Fibroblast of gingiva (primary cell): ENCODE measurements at places on chromosomes 6 and 20.

- no peak for DNase-seq
These were observed 375.4 kb upstream of the HS3ST5 start for GRCh38 chr6:114718186-114718585.

- DNase-seq: no peak
These were observed 8.4 kb downstream of the CCDC167 start for GRCh38 chr6:37491171-37491829.

DNA sequence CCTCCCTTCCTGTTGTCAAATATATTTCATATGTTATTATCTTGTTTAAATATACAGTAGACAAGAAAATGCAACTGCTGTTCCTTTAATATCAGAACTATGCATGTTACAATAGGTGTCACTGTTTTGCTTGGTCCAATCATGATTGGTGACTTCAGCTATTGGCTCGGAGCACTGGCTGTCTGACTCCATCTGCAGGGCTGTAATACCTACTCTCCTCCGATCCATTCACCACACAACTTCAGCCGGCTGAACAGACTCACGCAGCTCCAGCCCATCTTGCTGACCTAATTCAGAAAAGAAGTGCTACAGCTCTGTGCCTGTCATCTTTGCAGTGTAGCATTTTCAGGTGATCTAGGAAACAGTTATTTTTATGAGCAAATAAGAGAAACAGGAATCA is at the start of gene BTBD3:
BTBD3 (plus strand) TSS at position 231 of the 400 bp plus-strand sequence. CDS start 383 bp downstream, outside the sequence.
- peak; percentile 52 for DNase-seq

DNA sequence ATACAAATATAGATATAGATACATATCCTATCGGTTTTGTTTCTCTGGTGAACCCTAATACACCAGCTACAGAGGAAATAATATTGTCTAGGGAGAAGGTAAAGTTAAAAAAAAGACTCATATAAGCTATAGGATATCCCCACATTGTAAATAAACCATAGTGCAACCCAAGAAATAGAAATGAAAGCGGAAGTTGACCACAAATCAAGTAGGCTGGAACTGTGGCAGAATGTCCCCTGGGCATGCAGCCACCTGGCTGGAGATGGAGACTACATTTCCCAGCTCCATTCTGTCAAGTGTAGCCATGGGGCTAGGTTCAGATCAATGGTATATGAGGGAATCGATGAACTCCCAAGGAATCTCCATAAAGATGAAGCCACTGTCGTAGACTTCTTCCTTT is 70.1 kb upstream of the RPS6KA2 start:
- no peak for DNase-seq

DNA sequence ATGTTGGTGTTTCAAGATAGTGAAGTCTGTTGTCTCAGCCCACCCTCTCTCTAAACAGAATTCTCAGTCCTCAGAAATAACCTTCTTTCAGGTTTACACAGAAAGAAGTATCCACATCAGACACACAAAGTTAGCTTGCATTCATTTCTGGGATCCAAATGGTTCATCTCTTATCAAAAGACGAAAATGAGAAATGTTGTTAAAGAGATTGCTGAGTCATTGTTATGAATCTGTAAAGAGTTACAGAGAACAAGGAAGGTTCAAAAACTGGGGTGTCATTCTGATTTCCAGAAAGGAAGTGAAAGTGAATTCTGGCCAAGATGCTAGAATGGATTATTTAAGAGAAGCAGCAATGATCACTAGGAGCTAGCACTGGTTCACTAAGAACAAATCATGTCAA is 90.5 kb upstream of the ATXN1 start:
- no peak for DNase-seq

GRCh38 chr6:154974485-154975149 is 20.5 kb upstream of the TIAM2 start:
- DNase-seq: no peak

GRCh38 chr6:46393161-46393939 is 97.9 kb downstream of the RCAN2 start:
- DNase-seq: no peak

GRCh38 chr20:17651129-17651759 is 30.8 kb downstream of the RRBP1 start:
- DNase-seq: peak; percentile 34

DNA sequence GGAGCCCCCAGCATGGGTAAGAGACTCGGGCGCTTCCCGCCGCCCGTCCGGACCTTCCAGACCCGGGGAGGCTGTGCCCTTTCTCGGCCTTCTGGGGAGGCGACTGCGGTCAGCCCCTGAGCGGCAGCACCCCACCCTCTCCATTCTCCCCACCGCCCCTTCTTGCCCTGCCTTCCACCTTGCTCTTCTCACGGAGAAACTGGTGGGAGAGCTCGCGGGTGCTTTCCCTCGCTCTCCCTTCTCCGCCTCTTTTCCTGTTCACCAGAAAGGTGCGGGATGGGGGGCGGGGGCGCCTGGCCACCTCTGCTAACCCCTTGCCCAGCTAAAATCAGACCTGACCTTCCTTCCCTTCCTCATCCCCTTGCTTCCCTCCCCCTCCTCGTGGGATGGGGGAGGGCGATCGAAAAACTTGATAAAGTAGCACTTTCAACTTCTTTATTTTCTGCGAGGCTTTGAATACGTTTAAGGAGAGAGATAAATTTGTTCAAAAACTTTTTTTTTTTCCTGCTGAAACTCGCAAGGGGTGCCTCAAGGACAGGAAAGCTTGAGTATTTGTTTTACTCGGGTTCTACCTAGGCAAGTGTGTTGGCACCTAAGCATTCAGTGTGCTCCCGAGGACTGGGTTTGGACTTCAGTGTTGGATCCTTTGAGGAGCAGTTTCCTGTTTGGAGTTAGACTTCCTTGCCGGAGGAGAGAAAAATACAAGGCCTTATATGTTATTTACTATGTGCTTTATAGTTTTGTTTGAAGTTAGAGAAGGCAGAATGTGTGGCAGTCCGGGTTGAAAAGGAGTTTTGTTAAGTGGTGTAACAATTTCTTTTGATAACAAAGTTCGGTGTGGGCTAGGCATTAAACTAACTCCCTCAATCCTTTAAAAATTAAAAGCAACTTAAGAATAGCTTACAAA is 897 bp downstream of the CD2AP start:
- DNase-seq: peak; percentile 5

DNA sequence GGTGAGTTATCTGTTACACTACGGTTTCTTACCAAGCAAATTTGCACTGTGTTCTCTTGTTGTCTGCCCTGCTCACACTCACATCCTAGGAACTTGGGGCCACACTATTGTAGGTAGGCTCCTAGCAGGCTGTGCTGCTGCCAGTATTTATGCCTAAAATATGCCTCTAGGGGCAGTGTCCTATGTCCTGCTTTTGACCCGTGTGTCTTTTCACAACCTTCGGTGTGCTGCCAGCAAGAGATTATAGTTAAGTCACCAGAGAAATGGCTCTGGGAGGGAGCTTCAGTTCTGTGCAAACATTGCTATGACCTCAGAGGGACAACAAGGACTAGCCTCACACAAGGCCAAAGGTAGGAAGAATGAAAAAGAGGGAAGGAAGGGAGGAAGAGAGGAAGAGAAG is 8.9 kb upstream of the TAAR5 start:
- no peak for DNase-seq

GRCh38 chr6:45832063-45832462 is 183.6 kb downstream of the CLIC5 start:
- no peak for DNase-seq

DNA sequence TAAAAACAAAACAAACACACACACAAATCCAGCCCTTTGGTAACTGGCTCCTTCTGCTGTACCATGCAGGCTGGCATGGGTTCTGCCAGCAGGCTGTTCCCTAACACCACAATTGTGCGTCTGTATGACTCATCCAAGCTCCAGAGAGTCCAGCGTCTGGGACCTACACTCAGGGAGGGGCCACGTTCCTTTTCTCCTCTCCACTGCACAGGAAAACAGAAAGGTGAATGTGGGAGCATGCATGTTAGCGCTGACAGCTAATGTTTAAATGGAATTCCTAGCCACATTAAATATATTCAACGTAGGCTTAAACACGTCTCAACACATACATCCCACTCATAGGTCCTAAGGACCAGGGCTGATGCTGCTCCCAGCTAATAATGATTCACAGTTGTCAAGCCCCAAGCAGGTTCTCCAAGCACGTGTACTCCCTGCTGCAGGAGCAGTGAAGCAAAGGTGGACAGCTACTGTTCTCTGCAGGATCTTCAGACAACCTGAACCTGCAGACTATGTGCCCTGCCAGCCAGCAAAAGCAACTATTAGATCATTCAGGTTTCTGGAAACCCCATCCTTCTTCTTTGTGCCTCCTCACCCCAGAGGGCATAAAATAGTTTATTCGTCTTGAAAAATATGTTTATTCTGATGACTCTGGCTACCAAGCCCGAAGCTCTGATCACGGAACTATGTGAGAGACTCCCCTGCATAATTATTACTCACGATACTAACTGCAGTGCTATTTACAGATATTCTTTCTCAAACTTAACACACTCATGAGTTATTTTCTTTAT is 20.9 kb downstream of the MAP1LC3A start:
- peak; percentile 75 for DNase-seq

DNA sequence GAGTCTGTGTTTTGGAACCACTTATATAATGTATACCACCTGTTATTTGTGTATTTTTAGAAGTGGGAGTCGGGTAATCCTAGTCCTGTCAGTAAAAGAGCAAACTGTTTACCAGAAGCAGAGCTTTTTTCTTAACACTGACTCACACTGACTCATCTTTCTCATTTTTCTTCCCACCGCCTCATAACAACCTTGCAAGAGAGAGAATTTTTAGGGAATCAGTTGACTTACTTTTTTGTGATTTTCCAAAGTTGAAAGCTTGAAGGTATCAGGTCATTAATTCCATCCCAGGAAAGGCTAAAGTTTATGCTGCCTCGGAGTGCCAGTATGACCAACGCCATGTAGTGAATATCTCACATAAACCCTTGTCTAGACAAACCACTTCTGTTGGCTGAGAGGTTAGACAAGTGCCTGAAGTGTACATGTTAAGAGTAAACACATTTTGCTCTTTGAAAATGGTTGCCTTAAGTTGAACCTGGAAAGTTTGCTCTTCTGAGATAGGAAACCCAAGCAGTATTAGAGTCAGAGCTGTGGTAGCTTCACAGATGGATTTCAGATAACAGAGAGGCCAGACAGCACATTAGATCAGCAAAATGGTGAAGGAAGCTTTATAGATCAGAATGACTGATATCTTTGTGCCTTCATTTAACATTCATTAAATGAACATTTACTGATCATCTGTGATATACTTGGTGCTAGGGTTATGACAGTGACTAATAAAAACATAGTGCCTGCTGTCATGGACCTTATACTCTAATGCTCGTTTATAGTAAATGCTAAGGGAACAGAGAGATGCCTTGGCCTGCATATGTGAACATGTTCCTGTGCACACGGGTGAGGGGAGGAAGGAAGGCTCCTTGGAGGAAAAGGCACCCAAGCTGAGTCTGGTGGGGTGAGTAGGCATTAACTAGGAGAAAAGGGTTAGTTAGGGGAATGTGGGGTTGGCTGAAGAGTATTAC is 29.1 kb upstream of the PKIG start:
- peak; percentile 74 for DNase-seq

- DNase-seq: no peak
These were observed 107.1 kb downstream of the ARID1B start for GRCh38 chr6:156884306-156884705.

DNA sequence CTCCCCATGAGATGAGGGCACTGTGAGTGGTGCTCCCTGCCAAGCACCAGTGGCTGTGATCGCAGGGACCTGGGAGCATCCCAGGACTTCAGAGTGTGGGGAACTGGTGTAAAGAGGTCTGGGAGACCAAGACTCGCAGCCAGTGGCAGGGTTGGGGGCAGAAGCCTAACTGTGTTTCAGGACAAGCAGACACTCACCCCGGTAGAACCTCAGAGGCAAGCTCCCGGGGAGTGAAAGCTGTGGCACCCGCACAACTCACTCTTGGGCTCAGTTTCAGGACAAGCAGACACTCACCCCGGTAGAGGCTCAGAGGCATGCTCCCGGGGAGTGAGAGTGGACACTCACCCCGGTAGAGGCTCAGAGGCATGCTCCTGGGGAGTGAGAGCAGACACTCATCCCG is 112.8 kb downstream of the ASXL1 start:
- no peak for DNase-seq

GRCh38 chr6:84467296-84467695 is 239.9 kb upstream of the CEP162 start:
- no peak for DNase-seq

DNA sequence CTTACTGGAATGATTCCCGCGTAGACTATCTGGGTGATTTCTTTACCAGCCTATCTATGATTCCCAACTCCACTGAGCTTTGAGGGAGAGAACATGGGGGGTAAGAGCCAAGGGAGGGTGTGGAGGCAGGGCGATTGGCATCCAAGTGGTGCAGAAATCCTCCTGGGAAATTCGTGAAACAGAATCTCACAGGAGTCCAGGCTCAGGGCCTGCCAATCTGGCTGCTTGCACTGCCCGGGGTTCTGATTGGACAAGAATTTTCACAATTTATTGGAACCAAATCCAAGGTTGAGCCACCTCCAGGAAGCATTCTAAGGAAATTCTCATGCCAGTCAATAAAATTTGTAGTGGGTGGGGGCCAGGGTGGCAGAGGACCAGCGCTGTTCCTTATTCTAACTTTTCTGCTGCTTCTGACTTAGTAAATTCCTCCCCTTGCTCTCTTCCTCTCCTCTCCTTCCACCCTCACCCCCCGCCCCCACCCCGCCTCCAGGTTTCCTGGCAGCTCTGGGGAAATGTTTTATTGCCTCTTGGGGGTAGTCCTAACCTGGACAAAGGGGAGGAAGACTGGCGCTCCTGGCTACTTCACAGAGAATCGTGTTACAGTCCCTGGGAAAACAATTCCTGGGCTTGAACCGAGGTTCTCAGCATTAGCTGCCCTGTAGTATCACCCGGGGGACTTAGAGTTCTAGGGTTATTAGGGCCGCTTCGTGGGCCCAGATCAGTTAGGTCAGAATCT is 3.1 kb downstream of the BMP6 start:
- no peak for DNase-seq

DNA sequence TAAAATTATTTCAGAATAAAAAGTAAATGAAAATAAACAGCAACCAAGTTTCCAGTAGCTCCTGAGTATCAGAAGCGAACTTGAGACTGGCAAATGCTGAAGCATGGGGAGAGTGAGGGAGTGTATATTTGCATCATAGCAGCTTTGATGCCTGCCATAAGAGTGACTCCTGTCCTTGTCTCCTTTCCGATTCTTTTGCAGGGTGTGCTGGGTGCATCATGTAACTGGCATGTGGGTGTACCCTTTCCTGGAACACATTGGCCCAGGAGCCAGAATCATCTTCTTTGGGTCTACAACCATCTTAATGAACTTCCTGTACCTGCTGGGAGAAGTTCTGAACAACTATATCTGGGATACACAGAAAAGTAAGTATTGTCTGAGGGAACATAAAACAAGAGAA is 117.4 kb downstream of the ADAT2 start:
- DNase-seq: no peak
